ENCODE measurements at places on chromosomes 2 and 18.

DNA sequence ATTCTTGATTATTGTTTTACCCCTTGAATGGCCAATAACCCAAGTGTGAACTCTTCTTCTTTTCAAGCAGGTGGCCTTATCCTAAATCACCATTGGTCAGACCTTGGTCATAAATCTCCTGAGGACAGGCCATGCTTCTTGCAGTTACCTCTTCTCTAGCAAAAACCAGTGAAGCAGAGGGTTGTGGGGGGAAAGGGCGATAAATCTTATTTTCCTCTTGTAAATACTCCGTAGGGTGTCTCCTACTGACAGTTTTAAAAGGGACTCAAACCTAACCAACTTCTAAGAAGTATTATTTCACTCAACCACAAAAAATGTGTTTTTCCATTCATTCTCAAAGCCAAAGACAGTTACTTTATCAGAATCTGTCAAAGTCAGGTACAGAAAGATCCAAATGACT, 168.1 kb upstream of the RMP24 start:
- no peak for DNase-seq

DNA sequence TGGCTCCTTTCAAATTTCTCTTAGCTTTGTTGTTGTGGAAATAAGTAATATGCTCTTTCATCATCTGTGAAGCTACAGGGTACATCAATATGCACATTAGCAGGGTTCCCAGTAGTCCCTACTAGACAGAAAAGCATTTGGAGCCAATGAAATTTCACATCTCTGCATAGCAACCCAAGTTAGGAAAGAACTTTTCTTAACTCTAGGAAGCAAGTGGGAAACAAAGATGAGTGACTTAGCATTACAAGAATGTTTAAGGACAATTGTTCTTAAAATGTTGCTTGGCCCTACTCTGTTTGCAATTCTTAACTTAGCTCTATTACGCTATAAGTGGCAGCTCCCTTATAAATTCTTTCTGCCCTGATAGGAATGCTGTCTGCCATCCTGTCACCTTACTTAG, 39.6 kb downstream of the ZEB2 start:
- no peak for DNase-seq

DNA sequence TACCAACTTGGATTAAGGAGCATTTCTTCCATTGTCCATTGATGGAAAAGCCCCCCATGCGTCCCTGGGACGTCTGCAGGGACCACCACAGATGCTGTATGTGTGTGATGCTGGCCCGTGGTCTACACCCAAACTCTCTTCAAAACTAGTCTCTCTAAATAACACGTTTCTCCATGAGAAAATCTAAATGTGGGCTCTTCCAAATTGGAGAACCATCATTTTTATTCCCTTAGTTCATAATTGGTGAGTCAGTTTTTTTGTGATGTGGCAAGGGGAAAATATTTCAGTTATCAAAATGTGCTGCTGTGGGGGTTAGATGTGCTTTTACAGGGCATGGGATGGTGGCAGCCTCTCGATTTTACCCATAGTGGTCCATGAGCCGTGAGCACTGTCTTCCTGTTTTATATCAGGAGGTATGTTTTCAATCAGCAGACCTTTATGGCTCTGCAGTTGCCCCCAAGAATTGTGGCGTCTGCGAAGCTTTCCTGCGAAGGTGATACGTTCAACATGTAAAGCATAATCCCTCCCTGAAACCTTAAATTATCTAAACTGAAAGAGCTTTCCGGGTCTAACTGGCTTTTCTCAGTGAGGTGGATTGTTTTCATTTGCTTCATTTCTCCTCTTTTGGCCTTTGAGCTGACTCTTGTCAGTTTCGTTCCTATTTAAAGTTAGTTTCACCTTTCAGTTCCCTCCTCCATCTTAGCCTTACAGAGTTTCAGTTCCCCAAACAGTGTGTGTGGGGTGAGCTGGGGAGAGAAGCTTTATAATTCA, 78.4 kb downstream of the SETBP1 start:
- DNase-seq = no peak

- no peak for DNase-seq
Measured at GRCh38 chr2:72103161-72103560, 44.5 kb downstream of the CYP26B1 start.

GRCh38 chr2:235541838-235542549, 48.2 kb downstream of the AGAP1 start:
- DNase-seq = no peak

GRCh38 chr2:241777686-241778627, 1.3 kb downstream of the GAL3ST2 start:
- DNase-seq = no peak

DNA sequence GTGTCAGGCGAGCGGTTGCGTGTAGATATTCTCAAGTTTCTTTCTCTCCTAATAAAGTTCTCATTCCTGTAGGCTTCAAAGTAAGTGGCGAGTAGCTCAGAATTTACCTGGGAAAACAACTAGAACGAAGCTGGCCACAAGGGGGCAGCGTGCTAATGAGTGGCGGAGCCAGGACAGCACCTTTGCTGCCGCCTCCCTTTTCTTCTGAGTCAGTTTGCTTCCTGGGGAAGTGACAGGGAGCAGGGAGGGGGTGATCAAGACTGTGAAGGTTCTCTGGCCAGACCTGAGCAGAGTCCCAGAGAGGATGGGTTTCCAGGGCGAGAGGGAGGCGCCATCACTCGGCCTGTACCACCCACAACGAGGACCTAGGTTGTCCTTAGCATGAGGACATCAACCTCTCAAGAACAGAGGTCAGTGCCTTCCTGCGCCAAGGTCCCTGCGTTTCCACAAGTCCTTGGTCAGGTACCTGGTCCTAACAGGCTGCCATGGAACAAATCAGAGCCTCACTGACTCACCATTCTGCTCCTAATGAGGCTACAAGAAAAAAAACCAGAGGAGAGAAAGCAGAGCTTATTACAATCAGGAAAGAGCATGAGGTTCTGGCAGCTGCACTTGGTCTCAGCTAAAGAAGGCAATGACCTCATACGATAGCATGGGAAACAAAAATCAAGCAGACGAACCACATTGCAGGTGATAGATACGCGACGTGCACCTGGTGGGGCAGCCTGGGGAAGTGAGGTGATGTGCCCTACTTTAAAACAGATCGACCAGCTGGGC, 98.7 kb downstream of the PLB1 start:
- peak; percentile 88 for DNase-seq

- DNase-seq = no peak
Measured at GRCh38 chr2:233546774-233547173, 19.8 kb downstream of the USP40 start.

GRCh38 chr2:118050974-118051373, 37.1 kb upstream of the CCDC93 start:
- no peak for DNase-seq

Data from SK-MEL-5 (cell line).